ENCODE measurements at places on chromosomes 2 and 18. TPM values are rescaled to one million over a fixed set of nuclear protein-coding genes. Genes with fewer than 3 reads are reported as not detected.

The PPP3R1 gene
- total RNA-seq: 39.3 TPM

GRCh38 chr2:214856137-214856536, 46.7 kb upstream of the BARD1 start:
- no peak for DNase-seq

The RAB31 gene
- 21.2 TPM for total RNA-seq

DNA sequence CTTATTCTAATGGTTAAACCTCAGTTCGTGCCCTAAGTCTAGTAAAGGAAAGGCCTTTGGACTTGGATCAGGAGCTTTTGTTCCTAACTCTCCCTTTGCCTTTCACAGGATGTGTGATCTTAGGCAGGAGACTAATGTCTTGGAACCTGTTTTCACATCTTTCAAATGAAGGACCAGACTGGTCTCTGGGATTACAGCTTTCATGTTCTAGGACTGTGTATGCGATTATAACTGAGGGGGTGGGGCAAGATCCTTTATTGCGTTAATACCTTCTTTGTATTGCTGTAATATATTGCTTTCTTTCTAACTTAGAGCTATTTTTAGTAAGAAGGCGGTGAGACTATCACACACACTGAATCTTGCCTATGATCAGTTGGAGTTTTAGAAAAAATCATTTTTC, 368.1 kb downstream of the RPRM start:
- no peak for DNase-seq

DNA sequence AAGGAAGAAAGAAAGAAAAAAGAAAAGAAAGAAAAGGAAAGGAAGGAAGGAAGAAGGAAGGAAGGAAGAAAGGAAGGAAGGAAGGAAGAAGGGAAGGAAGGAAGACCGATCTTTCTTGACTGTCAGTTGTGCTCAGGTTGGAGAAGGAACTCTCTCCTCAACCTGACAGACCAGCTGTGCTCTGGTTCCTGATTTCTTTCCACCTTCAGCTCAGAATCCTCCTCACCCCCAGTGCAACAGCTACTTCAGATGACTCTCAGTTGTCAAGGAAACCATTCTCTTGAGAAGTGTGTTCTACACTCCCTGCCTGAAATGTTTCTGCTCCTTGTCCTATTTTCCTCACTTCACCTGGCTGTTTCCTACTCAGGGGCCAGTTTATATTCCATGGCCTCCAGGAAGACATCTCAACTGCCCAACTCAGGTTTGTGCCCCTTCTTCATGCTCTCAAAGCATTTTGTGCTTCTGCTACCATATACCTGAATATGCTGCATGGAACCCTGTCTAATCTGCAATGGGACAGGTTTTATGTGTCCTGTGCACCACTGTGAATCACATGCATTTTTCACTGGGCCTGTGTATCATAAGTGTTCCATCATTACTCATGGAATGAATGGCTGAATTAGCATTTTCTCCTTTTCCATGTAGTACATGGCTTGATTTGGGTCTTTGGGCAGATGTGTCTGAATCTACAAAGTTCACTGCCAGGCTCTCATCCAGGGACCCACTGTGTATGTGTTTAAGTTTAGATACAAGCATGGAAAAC, 32.8 kb upstream of the DOCK10 start:
- no peak for DNase-seq

DNA sequence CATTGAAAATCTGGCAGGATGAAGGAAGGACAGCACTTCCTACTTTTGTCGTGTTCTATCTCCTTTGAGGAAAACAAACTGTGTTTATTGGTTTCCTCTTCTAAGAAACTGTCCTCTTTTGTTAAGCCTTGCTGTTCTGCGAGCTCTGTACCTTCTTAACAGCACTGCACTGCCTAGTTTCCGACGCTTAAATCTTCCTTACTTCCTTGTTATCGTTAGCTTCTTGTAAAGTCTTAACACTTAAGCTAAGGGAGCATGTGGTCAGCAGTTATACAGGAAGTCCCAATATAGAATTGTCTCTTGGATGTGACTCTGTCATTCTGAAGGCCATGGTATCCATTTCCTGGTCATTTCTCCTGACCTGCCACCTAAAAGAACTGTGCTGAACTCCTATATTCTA, 552.8 kb upstream of the NRP2 start:
- DNase-seq: no peak

- DNase-seq: no peak
Observed at GRCh38 chr2:172834881-172835280, 99.2 kb downstream of the RAPGEF4 start.

GRCh38 chr18:66728951-66729350, 125.1 kb upstream of the CDH19 start:
- peak; percentile 35 for DNase-seq

- no peak for DNase-seq
Observed at GRCh38 chr2:204261846-204262245, 283.4 kb upstream of the PARD3B start.

GRCh38 chr2:135573620-135574019, 42.3 kb downstream of the R3HDM1 start:
- DNase-seq: no peak

DNA sequence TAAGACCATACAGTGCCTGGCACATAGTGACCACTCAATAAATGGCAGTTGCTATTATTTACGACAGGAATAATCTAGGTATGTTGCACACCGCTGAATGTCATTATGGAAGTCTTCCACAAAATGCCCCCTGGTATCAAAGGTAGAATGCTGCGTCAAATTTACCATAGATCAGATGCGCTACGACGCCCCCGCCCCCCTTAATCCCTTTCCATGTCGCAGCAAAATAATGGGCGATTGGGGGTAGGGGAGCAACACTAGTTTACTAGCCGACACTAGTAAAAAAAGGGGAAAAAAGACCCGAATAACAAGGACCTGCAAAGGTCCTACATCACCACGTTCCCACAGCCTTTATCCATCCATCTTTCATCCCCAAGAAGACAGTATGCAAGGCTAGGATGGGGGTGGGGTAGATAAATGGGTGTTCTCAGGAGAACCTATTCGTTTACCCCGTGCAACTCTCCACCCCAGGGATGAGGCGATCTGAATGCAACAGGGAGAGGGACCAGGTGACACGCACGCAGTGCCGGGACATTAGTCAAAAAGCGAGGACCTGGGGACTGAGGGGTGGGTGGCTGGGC, 455 bp downstream of the PREPL start:
- DNase-seq: no peak

GRCh38 chr2:117190856-117191559, 623.5 kb upstream of the DDX18 start:
- DNase-seq: no peak

DNA sequence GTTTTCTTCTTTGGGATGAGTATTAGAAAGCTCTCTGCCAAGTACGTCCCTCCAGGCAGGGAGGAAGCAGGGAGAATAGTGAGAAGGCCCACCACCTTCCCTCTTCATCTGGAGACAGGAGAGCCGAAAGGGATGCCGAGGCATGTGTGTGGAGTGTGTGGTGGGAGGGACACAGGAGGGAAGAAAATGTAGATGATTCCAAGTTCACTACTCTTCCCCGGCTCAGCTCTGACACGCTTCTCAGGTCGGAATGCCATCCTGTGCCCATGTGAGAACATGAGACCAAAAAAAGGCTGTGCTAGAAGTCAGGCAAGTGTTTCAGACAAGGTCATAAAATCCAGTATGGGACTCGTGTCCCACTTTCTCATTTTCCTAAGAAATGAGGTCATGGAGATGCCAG, 47.4 kb downstream of the GYPC start:
- no peak for DNase-seq

DNA sequence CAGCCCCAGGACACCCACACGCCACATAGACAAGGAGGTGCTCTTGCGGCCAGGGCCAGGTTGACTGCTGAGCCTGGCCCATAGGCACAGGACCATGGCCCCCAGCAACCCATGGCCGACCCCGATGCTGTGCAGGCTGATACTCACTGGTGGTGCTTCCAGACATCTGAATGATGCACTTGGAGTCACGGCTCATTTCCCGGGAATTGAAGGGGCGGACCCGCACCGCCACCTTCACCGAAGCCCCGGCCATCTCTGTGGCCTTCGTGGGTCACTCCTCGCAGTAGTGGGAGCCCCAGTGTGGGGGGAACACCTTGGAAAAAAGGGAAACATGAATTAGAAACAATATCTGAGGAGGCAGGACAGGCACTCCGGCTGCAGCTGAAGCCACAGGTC, 22.5 kb downstream of the KIF1A start:
- DNase-seq: no peak

GRCh38 chr2:204982303-204982702, 437.0 kb downstream of the PARD3B start:
- DNase-seq: no peak

DNA sequence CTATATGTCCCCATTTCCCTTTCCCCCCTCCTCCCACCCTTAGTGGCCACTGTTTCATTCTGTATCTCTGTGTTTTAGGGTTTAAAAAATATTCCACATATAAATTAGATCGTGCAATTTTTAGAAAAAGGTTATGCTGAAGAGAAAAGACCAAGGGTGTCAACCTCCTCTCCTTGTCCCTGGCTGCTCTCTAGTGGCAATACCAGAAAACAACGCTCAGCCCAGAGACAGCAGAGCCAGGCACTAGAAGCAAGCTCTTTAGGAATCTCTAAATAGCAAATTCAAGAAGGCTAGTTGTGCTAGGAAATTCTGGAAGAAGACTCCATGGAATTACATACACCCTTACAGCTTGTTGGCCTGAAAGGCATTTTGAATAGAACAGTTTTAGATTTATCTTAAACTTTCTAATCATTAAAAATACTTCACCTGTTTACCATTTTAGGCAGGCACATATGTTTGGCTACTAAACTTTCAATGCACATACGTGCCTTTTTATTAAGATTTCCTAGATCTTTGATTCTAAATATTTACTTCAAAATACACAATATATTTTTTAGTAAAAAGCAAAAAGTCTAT, 35.1 kb upstream of the RASGRP3 start:
- peak; percentile 28 for DNase-seq

DNA sequence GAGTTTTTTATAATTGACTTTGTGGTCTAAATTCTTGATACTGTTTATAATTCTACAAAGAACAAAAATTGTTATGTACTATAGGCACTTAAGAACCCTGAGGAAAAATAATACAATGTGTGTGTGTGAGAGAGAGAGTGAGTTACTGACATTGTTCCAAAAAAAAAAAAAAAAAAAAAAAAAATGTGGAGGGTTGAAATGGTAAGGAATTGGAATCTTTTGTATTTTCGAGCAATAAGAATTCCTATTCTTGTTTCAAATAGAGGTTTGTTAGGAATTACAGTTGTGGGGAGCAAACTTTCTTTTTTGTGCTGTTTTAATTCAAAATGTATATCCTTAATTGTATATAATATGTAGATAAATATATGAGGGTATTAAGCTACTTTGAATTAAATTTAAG, 45.7 kb downstream of the VAPA start:
- DNase-seq: no peak

DNA sequence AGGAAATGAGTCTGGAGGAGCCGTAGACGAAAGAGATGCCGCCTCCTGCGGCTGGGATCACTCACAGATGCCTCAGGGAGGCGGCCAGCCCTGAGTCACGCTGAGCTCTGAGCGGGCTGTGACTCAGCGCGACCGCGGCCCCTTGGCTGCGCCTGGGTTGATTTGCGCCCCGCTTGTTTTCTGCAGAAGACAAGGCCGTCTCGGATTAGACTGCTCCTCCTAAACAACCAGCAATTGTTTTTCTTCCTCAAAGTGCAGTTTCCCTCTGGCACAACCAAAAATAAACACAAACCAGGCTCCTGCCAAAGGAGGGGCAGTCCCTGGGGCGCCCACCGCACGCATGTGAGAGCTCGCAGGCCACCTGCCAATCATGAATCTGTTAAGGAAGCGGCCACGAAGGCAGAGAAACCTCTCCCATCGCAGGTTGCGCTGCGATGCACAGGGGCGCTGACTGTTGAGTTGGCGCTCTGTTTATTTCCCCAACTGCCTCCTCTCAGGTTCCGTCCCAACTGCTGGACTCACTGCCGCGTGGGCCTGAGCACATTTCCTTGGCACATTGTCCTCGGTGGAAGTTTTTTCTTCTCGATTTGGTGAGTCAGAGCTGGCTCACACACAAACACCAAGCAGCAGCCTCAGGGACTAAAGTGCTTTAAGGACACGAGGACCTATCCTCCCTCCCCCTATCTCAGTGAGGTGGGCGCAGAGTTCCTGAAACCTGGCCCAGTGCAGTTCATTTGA, 85.2 kb upstream of the NDUFV2 start:
- DNase-seq: peak; percentile 87

The MPP4 gene
- total RNA-seq: not detected

DNA sequence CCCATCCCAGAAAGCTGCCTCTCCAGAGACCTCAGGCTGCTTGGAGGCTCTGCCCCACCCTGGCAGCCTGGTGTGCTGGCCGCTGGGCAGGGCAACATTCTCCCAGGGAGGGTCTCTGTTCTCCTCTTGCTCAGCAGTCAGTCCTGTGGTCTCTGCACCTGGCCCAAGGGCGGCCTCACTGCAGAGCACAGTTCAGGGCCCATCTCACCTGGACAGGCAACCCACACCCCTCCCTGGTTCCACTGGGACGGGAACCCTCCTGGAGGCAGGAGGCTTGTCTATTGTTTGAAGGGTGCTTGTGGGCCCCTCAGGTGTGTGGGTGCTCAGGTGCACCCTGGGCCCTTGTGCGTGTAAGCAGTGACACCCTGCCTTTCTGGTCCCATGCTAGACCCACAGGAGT, 67.2 kb upstream of the OTOS start:
- DNase-seq: no peak

- DNase-seq: no peak
Observed at GRCh38 chr2:222649801-222650200, 6.1 kb downstream of the FARSB start.

- no peak for DNase-seq
Observed at GRCh38 chr2:214503568-214503967, 92.7 kb downstream of the VWC2L start.

The LRATD1 gene
- total RNA-seq: 2.9 TPM

- no peak for DNase-seq
Observed at GRCh38 chr2:1137913-1138391, 187.3 kb downstream of the SNTG2 start.

- DNase-seq: no peak
Observed at GRCh38 chr2:201343559-201343958, 13.6 kb downstream of the FLACC1 start.
